ENCODE measurements at places on chromosomes 11 and 22. TPM values are rescaled to one million over a fixed set of nuclear protein-coding genes. Genes with fewer than 3 reads are reported as not detected.

TMEM41B gene
- 65.0 TPM for total RNA-seq

MFRP gene
- not detected for total RNA-seq

SULT4A1 gene
- total RNA-seq = 0.09 TPM

SERPIND1 gene
- total RNA-seq = not detected

TUBA8 gene
- 0.43 TPM for total RNA-seq

SPI1 gene
- not detected for total RNA-seq

RAPSN gene
- total RNA-seq = 0.18 TPM

INS gene
- not detected for total RNA-seq

KCNJ11 gene
- total RNA-seq = not detected

DEFB131B gene
- total RNA-seq = not detected

CYTH4 gene
- 0.43 TPM for total RNA-seq

POU2AF2 gene
- not detected for total RNA-seq

OR52H1 gene
- 0.43 TPM for total RNA-seq

APOL5 gene
- not detected for total RNA-seq

MMP10 gene
- 1.2 TPM for total RNA-seq

GRM5 gene
- under 0.01 TPM for total RNA-seq

FGF4 gene
- not detected for total RNA-seq

DUSP8 gene
- total RNA-seq = under 0.01 TPM

MIOX gene
- not detected for total RNA-seq

SLC35F2 gene
- total RNA-seq = 8.0 TPM

KLHDC7B gene
- 0.28 TPM for total RNA-seq

SCGB1C1 gene
- total RNA-seq = not detected

FCHSD2 gene
- 8.9 TPM for total RNA-seq

GSTT2B gene
- total RNA-seq = 7.2 TPM

ASPHD2 gene
- 2.5 TPM for total RNA-seq

OR8G1 gene
- not detected for total RNA-seq

P2RY2 gene
- not detected for total RNA-seq

GGTLC2 gene
- total RNA-seq = not detected

HBB gene
- not detected for total RNA-seq

NLRP14 gene
- total RNA-seq = 0.09 TPM

NAGA gene
- 37.3 TPM for total RNA-seq

CRYBB3 gene
- total RNA-seq = not detected

PNPLA5 gene
- not detected for total RNA-seq

PPP1R14B gene
- total RNA-seq = 130 TPM

SLCO2B1 gene
- total RNA-seq = 0.65 TPM

OR8A1 gene
- total RNA-seq = not detected

SAA2 gene
- total RNA-seq = 0.28 TPM

PKDREJ gene
- under 0.01 TPM for total RNA-seq

CD3G gene
- not detected for total RNA-seq

KDM4E gene
- total RNA-seq = not detected

YAP1 gene
- 114 TPM for total RNA-seq

TCP11L1 gene
- total RNA-seq = 13.2 TPM

PHRF1 gene
- 17.6 TPM for total RNA-seq

LARGE2 gene
- total RNA-seq = 0.09 TPM

ZBED4 gene
- total RNA-seq = 4.3 TPM

YPEL4 gene
- total RNA-seq = 1.4 TPM

CASP5 gene
- total RNA-seq = 0.14 TPM

ART1 gene
- not detected for total RNA-seq

SYT7 gene
- 0.74 TPM for total RNA-seq

PRR33 gene
- total RNA-seq = not detected

SMTNL1 gene
- not detected for total RNA-seq

BLID gene
- total RNA-seq = 4.3 TPM

TTC36 gene
- total RNA-seq = 0.46 TPM

SYNGR1 gene
- total RNA-seq = 19.5 TPM
